ENCODE measurements at places on chromosomes 11 and 22. TPM values are rescaled to one million over a fixed set of nuclear protein-coding genes. Genes with fewer than 3 reads are reported as not detected.

MPPED1 gene
- not detected for total RNA-seq

FAM181B gene
- 0.19 TPM for total RNA-seq

SYT8 gene
- not detected for total RNA-seq

SCGB1C1 gene
- total RNA-seq, result not detected

BRD1 gene
- 25.0 TPM for total RNA-seq

OR5F1 gene
- not detected for total RNA-seq

TM7SF2 gene
- total RNA-seq, result 22.1 TPM

C22orf31 gene
- not detected for total RNA-seq

CRYAB gene
- 2,279 TPM for total RNA-seq

TSGA10IP gene
- not detected for total RNA-seq

OR52I1 gene
- total RNA-seq, result not detected

SCGB1D2 gene
- not detected for total RNA-seq

FOLR2 gene
- 77.3 TPM for total RNA-seq

KCNJ11 gene
- 3.5 TPM for total RNA-seq

C11orf97 gene
- total RNA-seq, result not detected

CARD16 gene
- total RNA-seq, result 9.8 TPM

All from mesenteric fat pad (tissue), 1 donor.